IPS DF 6.9 (cell line): ENCODE measurements at places on chromosomes 3 and 15.

DNA sequence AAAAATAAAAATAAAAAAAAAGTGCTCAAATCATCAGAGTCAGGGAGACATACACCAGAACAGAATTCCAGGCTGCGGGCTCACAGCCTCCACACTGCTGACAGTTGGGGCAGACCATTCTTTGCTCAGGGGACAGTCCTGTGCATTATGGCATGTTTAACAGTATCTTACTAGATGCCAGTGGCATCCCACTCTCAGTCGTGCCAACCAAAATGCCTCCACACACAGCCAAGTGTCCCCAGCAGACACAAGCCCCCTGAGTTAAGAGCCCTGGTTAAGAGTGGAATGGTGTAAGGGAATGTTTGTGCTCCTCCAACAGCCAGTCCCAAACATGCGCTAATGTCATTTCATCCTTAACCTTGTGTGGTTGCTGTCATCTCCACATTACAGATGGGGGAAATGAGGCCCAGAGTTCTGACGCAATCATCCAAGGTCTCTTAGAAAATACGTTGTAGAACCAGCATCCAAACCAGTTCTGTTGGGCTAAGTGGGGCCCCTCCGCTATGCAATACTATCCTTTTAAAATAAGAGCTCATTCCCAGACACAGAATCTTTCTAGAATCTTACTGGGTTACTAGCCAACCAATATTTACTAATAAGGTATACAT lies 26.0 kb downstream of the CFAP92 start:
- DNase-seq = no peak

DNA sequence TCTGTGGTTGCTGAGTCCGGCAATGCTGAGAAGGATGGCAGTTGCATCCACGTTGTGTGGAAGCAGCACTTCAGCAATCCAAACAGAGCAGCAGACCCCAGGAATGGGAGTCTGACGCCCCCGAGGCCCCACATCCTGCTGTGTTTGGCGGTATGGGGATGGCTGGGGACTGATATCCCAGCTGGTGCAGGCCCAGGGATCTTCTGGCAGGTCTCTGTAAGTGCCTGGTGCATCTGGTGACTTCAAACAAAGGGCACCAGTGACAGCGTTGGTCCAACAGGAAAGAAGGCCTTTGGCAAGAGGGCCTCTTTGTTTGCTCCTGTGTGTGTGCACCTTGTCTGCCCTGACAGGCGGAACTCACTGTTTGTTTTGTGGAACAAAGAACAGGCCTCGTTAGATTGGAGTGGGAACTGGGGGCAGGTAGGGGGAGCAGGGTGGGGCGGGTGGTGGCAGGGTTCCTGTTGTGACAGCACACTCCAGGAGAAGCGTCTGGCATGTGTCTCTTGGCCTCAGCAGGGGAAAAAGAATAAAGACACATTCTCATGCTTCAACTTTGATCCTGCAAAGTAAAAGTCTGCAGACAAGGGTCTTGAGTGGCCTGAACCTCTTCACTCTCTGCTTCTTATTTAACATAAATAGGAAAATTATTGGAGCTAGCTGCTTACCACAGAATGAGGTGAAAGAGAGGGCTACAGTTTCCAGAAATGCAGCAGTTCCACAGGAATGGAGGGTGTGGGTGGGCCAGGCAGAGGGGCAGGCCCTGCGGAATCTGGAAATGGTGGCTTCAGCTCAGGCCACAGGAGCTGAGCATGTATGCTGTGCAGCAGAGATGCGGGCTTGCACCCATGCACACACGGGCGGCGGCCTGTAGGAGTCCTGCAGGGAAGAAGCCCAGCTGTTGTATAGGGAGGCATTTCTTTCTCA lies 94.5 kb upstream of the MYZAP start:
- DNase-seq = no peak

GRCh38 chr3:109225516-109225915 lies 89.0 kb downstream of the C3orf85 start:
- DNase-seq = no peak

- no peak for DNase-seq
Measured at GRCh38 chr3:62065985-62066693, 307.2 kb downstream of the FEZF2 start.

GRCh38 chr3:3686907-3687648 lies 112.2 kb upstream of the LRRN1 start:
- DNase-seq = no peak

GRCh38 chr15:65413760-65414144 lies 9.0 kb downstream of the IGDCC4 start:
- no peak for DNase-seq

DNA sequence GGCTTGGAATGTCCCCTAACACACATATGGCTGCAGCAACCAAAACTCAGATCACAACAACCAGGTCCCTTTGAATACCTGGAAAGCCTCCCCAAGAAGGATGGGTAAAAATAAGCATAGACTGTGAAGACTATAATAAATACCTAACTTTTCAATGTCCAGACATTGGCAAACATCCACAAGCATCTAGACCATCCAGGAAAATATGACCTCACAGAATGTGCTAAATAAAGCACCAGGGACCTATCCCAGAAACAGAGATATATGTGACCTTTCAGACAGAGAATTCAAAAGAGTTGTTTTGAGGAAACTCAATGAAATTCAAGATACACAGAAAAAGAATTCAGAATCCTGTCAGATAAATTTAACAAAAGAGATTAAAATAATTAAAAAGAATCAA lies 109.2 kb downstream of the NEDD4 start:
- no peak for DNase-seq

- DNase-seq = no peak
Measured at GRCh38 chr3:31133541-31133940, 239.1 kb upstream of the GADL1 start.

DNA sequence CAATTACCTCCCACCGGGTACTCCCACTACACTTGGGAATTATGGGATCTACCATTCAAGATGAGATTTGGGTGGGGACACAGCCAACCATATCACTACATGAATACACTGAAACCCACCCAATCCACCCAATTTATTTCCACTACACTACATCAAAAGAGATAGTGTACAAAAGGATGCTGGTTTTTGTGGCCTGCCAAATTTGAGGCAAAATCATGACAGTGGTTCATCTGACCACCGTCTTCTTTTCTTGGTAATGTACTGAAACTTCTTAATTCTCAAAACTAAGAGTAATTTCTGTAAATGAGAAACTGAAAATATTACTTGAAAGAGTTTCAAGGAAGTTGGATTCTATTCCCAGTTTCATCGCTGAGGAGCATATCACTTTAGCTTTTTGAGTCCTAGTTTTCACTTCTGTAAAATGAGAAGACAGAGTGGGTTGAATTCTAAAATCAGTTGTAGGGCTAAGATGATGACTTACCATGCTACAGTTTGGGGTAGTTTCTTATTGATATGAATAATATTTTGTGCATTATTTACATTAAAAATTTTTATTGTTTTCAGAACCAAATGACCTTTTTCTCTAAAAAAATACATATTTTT lies 360.4 kb upstream of the CNTN6 start:
- DNase-seq = no peak

GRCh38 chr15:66138892-66139590 lies 114.5 kb downstream of the MEGF11 start:
- no peak for DNase-seq

DNA sequence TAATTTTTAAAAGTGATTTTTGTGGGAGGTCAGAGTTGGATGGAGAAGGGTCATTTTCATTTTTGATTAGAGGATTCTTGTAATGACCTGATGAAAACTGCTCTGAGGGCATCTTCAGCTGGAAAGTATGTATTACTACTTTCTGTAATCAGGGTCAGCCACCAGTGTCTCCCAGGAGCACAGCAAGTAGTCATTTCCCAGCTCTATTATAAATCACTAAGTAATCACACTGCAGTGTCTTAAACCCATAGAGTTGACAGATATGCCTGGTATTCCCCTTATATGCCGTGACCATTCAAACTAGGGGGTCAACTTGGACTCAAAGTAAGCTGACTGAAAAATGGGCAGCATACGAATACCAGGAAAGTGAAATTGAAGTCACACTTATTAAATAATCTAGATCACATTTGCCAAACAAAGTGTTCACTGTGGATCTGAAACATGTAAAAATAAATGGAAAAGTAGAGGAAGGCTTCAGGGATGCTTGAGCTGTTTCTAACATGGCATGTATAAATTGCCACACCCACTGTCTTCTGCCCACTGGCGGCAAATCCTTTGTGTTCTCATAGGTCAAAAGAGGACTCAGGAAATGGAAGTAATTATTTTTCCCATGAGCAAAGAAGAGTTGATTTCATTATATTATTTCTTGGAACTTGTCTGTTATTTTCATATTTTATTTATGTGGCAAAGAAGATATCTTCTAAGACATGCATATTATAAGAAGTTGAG lies 105.7 kb downstream of the MBNL1 start:
- no peak for DNase-seq

DNA sequence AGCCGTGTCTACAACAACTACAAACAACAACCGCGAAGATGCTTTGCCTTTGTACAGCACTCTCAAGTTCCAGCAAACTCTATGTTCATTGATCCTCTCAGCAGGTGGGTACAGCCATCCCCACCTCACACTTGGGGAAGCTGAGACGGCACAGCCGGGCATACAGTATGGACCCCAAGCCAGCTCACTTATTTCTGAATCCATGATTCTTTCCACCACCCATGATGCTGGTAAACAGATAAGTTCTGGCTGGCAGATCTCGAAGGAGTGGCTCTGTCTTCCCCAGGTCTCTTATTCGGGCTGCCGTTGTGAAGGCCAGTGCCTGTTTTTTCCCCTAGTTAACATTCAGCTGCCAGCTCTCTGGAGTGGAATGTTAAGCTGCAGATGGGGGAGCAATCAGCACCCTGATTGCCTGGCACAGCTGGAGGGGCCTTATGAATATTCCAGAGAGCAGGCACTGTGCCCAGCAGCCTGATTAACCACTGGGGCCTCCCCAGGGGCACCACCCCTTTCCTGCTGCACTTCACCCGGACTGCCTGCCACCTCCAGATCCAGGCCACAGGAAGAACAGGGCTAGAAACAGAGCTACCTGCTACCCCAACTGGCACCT lies 73.2 kb downstream of the CORO2B start:
- no peak for DNase-seq
